ENCODE measurements at places on chromosomes 1 and 21.

- no peak for ATAC-seq
These were observed 21.0 kb downstream of the EIF2D start for GRCh38 chr1:206591226-206591625.

GRCh38 chr1:228463009-228463558 is 24.1 kb upstream of the RNF187 start:
- ATAC-seq = no peak

DNA sequence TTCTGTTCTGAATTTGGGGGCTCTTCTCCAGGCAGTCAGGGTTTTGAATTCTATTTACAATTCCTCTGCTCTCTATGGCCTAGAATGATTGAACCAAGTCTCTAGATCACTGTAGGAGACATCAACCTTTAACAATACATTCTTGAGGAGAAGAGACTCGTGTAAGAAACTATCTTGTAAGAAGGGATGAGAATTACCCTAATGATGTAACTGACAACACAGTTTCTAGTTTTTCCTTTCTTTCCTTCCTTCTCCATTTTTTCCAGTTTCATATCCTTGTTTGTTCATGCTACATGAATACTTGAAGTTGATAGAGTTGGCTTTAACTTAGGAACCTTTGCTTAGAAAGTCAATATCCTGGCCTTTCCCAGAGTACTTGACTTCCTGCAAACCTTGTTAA is 1.3 kb upstream of the ATP1A1 start:
- no peak for ATAC-seq

DNA sequence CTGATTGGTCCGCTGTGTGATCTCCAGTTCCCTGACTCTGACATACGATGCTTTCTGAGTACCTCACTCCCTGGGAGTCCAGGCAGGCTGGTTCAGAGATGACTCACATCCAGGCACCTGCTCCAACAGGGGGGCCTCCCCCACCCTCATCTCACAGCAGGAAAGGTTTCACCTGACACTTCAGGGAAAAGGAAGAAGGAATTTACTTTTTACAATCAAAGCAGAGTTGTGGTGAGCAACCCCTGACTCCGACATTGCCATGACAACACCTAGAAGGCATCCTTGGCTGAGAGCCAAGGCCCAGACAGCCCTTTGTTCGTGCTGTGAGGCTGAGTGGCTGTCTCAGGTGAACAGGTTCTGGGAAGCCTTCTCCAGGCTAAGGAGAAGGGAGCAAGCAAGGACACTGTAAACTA is 164.6 kb upstream of the GJB5 start:
- no peak for ATAC-seq

DNA sequence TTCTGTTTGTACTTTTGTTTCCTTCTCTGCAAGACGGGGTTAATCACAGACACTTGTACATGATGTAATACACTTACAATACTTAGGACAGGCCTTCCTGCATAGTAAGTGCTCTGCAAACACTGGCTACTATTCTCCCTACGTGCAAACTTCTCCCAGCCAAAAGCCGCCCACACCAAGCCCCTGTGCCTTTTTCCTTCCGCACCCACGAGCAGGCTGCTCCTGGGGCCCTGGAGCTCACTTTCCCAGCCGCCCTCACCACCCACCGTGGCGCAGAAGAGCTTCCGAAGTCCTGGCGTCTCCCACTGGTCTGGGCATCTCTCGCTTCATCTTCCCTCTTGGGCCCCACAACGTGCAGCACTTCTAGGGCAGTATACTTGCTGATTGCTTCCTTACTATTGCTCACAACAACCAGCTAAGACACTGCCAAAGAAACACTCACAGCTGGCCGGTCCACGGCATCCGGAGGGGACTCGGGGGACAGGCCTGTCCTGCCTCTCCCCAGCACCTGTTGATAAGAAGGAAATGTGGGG is 22.5 kb upstream of the GPR157 start:
- ATAC-seq = no peak

DNA sequence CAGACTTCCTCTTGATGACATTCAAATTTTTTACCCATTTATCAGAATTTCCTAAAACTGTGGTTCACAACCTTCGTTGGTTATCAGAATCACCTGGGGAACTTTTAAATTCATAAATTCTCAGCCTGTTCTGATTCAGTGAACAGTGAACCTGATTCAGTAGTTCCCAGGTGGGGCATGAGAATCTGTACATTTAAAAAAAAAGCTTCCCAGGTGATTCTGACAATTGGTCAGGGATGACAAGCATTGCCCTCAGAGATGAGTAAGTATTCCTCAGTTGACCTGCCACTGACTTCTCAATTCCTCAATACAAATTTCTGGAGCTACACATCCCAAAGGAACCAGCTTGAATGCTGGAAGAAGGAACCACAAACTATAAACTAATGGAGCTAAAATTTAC is 23.5 kb upstream of the CR2 start:
- no peak for ATAC-seq

DNA sequence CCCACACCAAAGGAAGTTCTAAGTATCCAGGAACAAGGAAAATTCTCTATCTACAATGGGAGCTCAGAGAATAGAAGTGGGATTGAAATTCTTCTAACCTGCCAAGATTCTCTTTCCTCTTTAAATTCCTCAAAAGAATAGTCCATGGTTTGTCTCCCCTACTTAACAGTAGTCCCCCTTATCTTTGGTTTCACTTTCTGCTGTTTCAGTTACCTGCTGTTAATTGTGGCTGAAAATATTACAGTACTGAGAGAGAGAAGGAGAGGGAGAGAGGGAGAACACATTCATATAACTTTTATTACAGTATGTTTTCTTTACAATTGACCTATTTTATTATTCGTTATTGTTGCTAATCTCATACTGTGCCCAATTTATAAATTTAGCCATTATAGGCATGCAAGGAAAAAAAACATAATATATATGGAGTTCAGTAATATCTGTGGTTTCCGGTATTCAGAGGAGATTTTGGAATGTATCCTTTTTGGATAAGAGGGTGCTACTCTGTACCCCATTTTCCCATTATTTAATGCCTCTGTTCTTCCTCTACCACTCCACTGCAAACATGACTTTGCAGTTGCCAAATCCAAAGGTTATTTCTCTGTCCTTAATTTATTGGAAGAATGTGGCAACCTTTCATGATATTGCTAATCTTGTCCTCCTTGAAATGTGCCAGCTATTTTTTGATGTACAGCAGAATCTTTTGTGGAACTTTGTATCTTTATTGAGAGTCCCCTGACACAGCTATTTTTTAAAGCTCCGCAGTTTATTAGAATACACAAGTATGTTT is 68.0 kb downstream of the USP25 start:
- ATAC-seq = peak; percentile 55

DNA sequence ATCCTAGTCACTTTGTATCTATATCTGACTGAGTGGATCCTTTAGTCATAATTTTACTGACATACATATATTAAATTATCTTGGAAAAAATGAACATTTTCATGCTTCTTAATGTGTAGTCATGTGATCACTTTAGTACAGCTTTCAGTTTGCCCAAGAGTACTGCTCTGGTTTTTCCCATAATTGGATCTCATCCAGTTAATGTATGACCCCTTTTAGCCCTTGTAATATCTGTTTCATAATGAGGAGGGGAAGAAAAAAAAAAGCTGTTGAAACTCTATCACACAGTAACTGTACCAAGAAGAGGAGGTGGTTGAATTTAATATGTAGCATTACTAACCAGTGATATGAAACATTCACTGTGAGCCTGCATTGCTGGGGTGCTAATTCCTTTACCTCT is 328.7 kb downstream of the PTPRC start:
- peak; percentile 44 for ATAC-seq

All from activated CD4-positive, CD25-positive, alpha-beta regulatory T cell treated with anti-CD3 and anti-CD28 coated beads, Interleukin-2, amount 50 U/mL, for 24 hours (primary cell).